ENCODE measurements at places on chromosomes 13 and 19. TPM values are rescaled to one million over a fixed set of nuclear protein-coding genes. Genes with fewer than 3 reads are reported as not detected.

Gene RASA3
- 7.4 TPM for polyA plus RNA-seq

Gene ZNF534
- 0.08 TPM for polyA plus RNA-seq

Gene IGFL1
- polyA plus RNA-seq = not detected

Gene ZNF66
- 1.2 TPM for polyA plus RNA-seq

Gene SMAD9
- 3.2 TPM for polyA plus RNA-seq

Gene KLHL1
- polyA plus RNA-seq = not detected

Gene B3GNT3
- 3.0 TPM for polyA plus RNA-seq

Gene CYSLTR2
- polyA plus RNA-seq = 0.32 TPM

Gene RFPL4AL1
- polyA plus RNA-seq = not detected

Gene NUDT15
- 10.3 TPM for polyA plus RNA-seq

Gene EDDM13
- polyA plus RNA-seq = 3.0 TPM

Gene SLC8A2
- polyA plus RNA-seq = 0.10 TPM

Gene ADAMTSL5
- polyA plus RNA-seq = 1.4 TPM

Gene SHISA2
- 0.68 TPM for polyA plus RNA-seq

Gene CEACAM19
- 4.7 TPM for polyA plus RNA-seq

Gene CEACAM4
- polyA plus RNA-seq = 30.0 TPM

Gene SLC25A41
- 0.10 TPM for polyA plus RNA-seq

Gene SELENOV
- not detected for polyA plus RNA-seq

Gene ZNF433
- 5.1 TPM for polyA plus RNA-seq

Gene LILRB4
- 153 TPM for polyA plus RNA-seq

Gene JSRP1
- 0.69 TPM for polyA plus RNA-seq

Gene RGCC
- polyA plus RNA-seq = 275 TPM

Gene SPRED3
- polyA plus RNA-seq = 1.2 TPM

Gene CRLF1
- polyA plus RNA-seq = 48.2 TPM

Gene COL4A2
- 264 TPM for polyA plus RNA-seq

Gene MBD3L3
- polyA plus RNA-seq = not detected

Gene SLC10A2
- not detected for polyA plus RNA-seq

Gene BRSK1
- 0.94 TPM for polyA plus RNA-seq

Gene FEM1A
- polyA plus RNA-seq = 7.3 TPM

Gene FPR1
- 558 TPM for polyA plus RNA-seq

Gene EPS8L1
- 24.6 TPM for polyA plus RNA-seq

Gene ZNF429
- polyA plus RNA-seq = 5.7 TPM

Gene MATK
- 20.0 TPM for polyA plus RNA-seq

Gene C19orf85
- not detected for polyA plus RNA-seq

Gene KLK3
- not detected for polyA plus RNA-seq

Gene RNF113B
- polyA plus RNA-seq = not detected

Gene LRRC4B
- 1.7 TPM for polyA plus RNA-seq

Gene RYR1
- 7.6 TPM for polyA plus RNA-seq

Gene ZNF492
- 0.08 TPM for polyA plus RNA-seq

Gene C19orf73
- 4.3 TPM for polyA plus RNA-seq

Gene WBP4
- 12.4 TPM for polyA plus RNA-seq

Gene TMEM161A
- 18.9 TPM for polyA plus RNA-seq

Gene ZNF491
- polyA plus RNA-seq = 0.54 TPM

Gene LYPD3
- polyA plus RNA-seq = 1.7 TPM

Gene N4BP2L2
- 41.1 TPM for polyA plus RNA-seq

All from lung (tissue), 17 donors.